ENCODE measurements at places on chromosomes 7 and 10.

- DNase-seq = no peak
Measured at GRCh38 chr7:15507708-15508107, 54.1 kb downstream of the AGMO start.

DNA sequence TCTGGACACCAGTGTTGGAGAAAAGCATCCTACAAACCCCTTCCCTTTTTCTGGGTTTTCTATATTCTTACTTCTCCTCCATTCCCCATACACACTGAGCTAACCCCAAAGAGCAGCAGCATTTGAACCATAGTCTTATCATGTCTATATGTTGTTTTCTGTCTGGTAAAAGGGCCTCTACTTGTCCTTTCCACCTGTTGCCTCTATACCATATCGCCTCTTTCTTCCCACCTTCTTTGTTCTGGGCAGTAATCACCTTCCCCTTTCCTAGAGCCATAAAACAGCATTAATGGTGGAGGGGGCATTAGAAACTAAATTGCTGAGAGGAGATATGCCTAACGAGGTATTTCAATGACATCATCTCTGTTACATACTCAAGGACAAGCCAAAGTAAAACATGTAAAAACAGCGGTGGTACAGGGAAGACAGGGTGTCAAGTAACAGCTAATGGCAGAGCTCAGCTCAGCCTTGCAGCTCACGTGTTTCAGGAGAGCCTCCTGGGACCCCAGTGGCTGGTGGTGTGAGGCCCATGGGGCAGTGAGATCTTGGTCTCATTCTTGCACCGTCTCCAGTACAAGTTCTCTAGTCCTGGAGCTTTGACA, 20.6 kb downstream of the NPY start:
- DNase-seq = no peak

GRCh38 chr10:96685306-96685705, 35.0 kb downstream of the PIK3AP1 start:
- no peak for DNase-seq

DNA sequence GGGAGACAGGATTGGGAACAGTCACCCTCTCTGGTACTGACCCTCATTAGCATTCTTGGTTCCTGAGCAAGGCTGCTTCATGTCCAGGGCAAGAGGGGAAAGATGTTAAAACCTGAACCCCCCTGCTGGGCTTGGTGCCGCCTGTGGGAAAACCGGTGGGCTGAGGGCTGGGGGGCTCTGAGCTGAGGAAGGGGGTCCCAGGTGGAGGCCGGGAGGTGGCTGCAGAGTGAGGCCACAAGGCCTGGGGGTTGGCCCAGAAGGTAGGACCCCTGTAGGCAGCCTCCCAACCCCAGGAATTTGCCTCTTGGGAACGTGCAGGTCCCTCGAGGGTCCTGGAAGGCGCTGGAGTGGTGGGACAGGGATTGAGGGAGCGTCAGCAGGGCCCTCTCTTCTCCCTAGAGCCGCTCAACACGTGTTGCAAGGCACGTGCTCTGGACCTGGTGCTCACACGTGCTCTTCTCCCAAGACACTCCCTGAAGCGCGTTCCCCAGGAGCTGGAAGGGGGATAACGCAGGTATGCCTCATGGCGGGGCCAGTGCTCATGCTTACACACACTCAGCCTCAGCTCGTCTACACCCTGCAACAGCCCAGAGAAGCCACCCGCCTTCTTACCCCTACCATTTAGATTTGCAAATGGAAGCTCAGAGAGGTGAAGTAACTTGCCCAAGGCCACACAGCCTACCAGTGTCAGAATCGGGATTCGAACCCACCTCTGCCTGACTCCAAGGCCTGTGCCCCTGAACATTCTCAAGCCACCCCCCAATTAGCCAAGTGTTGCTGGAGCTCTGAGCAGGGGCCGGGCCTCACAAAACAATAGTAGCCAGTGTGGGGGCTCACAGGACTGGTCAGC, 64.4 kb downstream of the LHPP start:
- no peak for DNase-seq
